ENCODE measurements at places on chromosomes 12 and 14.

DNA sequence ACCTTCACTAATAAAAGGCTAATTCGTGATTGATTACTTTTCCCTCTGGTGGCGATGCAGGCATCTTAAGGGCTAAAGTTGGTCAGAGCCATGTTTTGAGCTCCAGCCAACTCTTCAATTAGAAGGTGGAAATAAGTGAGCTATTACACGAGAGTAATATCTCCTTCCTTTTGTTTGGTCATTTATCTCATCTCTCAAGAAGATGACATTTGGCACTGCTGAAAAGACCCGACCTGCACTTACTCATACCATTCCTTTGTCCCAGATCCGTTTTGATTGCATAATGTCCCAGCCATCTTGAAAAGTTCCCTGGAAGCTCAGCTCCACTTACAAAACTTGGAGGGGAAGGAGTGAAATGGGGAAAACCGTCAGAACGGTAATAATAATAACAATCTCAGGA lies 316.2 kb downstream of the VRK1 start:
- no peak for DNase-seq

- DNase-seq: no peak
These were observed 17.3 kb downstream of the SNRNP35 start for GRCh38 chr12:123475246-123475703.

DNA sequence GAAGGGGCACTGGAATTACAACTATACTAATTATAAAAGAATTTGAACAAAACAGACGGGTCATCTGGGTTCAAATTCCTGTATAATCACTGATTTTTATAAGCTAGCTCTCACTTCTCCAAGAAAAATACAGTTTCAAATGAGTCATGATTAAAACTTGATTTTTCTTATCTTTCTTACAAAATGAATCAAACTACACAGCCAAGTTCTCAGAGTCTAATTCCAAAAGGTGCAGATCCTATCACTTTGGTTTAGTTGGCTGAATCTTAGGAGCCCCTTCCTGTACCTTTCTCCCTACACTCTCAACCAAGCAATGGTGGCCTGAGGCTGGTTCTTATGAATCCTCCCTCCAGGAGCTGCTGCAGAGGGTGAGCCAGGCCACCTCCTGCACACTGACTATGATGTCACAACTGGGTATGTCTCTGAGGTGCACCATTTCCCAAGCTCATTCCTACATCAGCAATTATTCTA lies 43.8 kb upstream of the BMP4 start:
- no peak for DNase-seq

- DNase-seq: peak; percentile 49
These were observed 42.9 kb downstream of the DAD1 start for GRCh38 chr14:22545842-22546721.

GRCh38 chr12:67390273-67390672 lies 121.1 kb downstream of the CAND1 start:
- no peak for DNase-seq

DNA sequence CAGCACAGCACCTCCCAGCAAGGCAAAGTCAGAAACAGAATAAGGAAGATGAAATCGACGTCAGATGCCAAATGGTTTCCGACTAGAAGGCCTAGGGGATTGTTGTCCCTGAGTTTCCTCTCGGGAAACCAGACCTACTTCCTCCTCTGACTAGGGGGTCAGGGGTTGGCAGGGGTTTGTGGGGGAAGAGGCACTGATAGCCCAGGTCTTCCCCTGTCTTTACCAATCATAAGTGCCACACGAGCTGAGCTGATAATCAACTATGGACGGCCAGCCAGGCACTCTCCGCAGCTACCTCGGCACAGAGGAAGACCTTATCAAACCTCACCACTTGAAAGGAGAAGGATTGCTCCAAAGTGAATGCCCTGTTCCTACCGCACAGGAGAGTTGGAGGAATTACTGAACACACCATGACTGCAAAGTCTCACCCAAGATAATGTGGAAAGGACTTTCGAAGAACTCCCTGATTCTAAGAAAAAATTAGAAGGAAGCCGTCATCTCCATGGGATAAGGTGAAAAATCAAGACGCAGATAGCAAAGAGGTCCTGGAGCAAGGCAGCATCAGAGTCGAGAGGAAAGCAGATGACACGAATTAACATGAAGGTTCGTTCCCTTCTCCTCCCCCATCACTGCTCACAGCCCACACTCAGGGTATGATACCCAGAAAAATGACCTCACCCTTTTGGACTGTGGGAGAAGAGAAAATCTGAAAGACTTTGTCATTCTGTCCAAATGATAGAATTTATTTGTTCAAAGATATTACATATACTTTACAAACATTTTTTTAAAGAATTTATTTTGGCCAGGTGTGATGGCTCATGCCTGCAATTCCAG lies 77.7 kb upstream of the MED13L start:
- no peak for DNase-seq

GRCh38 chr14:52690983-52691760 lies 4.2 kb downstream of the ERO1A start:
- DNase-seq: no peak

DNA sequence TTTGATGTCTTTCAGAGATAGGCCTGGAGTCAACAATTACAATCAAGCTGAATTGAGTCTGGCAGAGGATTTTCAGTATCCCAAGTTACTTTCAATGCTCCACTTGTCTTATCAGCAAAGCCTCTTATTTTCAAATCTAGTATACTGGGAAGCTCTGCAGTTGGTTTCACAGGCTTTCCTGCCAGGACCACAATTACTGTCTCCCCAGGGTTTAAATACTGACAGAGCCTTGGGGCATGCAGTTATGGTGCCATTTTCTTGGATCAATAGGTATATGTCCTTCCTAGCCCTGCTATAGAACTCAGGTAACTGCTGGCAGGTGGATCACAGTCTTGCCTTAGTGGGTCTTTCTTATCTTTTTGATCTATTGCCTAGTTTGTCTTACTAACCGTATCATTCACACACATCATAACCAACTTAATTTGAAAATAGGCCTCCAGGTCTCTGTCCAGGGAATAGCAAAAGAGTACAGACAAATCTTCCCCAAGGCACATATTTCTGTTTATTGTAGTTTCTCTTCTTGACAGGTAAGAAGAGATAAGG lies 22.4 kb upstream of the RNU6-8 start:
- DNase-seq: no peak

DNA sequence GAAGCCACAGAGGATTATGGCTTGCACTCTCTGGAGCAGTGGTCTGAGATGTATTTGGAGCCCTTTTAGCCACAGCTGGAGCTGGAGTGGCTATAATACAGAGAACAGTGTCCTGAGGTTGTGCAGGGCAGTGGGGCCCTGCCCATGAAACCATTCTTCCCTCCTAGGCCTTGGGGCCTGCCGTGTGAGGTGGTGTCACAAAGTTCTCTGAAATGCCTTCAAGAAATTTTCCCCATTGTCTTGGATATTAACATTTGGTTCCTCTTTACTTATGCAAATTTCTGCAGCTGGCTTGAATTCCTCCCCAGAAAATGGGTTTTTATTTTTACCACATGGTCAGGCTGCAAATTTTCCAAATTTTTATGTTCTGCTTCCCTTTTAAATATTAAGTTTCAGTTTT lies 79.3 kb downstream of the UNC79 start:
- no peak for DNase-seq

GRCh38 chr12:91271185-91271584 lies 88.6 kb upstream of the DCN start:
- no peak for DNase-seq
